ENCODE measurements at places on chromosomes 6 and 20. TPM values are rescaled to one million over a fixed set of nuclear protein-coding genes. Genes with fewer than 3 reads are reported as not detected.

The PTPRT gene
- 0.16 TPM for total RNA-seq

The PMEPA1 gene
- total RNA-seq, result 1.6 TPM

The GSTA4 gene
- 39.0 TPM for total RNA-seq

The LIME1 gene
- 7.3 TPM for total RNA-seq

The SLC32A1 gene
- total RNA-seq, result not detected

The UBE2C gene
- total RNA-seq, result 32.7 TPM

The PTCRA gene
- total RNA-seq, result not detected

The MRAP2 gene
- 0.49 TPM for total RNA-seq

The BMP7 gene
- total RNA-seq, result not detected

The ADTRP gene
- not detected for total RNA-seq

The EFHC1 gene
- total RNA-seq, result 9.9 TPM

The CLPSL2 gene
- not detected for total RNA-seq

The KIF25 gene
- not detected for total RNA-seq

The PAK5 gene
- total RNA-seq, result not detected

The PRDM13 gene
- not detected for total RNA-seq

The HLA-DRA gene
- total RNA-seq, result not detected

The CAGE1 gene
- total RNA-seq, result not detected

The RIPPLY2 gene
- total RNA-seq, result not detected

The USP49 gene
- 0.36 TPM for total RNA-seq

All from cardiac atrium fibroblast (primary cell).